ENCODE measurements at places on chromosomes 7 and 10. TPM values are rescaled to one million over a fixed set of nuclear protein-coding genes. Genes with fewer than 3 reads are reported as not detected.
A peak's percentile ranks its signal among the peaks of the same experiment; 100 is the strongest.

Gene HEPACAM2
- not detected for total RNA-seq

- H3K27me3 ChIP-seq, result no peaks in the 10 kb centered on the region
- H3K27ac ChIP-seq, result no peak overlapping the region
- peaks cover 2% of the 10 kb centered on the region for H3K4me1 ChIP-seq
- no peak overlapping the region for H3K4me3 ChIP-seq
These were observed 42.7 kb downstream of the ZNF438 start for GRCh38 chr10:30988831-30989435.

DNA sequence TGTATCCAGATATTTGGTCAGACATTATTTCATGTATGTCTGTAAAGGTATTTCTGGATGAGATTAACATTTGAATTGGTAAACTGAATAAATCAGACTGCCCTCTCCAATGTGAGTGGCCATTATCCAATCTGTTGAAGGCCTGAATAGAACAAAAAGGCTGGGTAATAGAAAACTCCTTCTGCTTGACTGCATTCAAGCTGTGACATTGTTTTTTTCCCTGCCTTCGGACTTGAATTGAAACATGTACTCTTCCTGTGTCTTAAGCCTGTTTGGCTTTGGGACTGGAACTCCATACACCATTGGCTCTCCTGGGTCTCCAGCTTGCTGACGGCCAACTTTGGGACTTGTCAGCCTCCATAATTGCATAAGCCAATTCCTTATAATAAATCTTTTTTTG is 36.0 kb upstream of the ARHGAP21 start:
- H3K36me3 ChIP-seq, result no peaks in the 10 kb centered on the region
- peaks cover 5% of the 10 kb centered on the region for H3K4me1 ChIP-seq
- H3K27me3 ChIP-seq, result no peaks in the 10 kb centered on the region
- no peak overlapping the region for H3K4me3 ChIP-seq
- no peak for DNase-seq

- peaks cover 10% of the 10 kb centered on the region for H3K36me3 ChIP-seq
- no peak for DNase-seq
- peaks cover 4% of the 10 kb centered on the region for H3K4me1 ChIP-seq
- no peak overlapping the region for H3K27ac ChIP-seq
These were observed 39.0 kb downstream of the ZNF438 start for GRCh38 chr10:30992681-30993080.

DNA sequence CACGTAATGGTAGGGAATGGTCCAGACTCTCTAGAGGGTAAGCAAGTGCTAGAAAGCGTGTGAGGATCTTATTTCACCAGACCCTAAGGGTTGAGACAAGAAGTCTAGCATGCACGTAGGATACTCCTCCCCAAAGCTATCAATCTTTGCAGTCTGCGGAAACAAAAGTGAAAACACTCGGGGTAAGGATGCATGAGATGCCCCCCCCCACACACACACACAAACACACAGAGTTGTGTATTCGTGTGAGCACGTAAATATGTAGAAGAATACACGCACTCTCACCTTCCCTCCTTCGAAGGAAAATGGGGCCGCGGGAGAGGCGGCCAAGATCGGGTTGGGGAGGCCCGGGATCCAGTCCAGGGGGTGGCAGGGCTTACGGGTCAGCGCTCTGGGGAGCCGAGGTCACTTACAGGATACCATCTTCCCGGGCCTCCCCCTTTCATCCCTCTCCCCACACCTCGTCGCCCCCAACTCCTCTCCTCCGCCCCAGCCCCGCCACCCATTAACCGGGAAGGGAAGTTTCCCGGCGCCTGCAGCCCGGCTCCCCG is 455 bp downstream of the CUL2 start:
- H3K27ac ChIP-seq, result peak overlapping the region; percentile 93
- peak; percentile 45 for DNase-seq
- no peaks in the 10 kb centered on the region for H3K27me3 ChIP-seq

DNA sequence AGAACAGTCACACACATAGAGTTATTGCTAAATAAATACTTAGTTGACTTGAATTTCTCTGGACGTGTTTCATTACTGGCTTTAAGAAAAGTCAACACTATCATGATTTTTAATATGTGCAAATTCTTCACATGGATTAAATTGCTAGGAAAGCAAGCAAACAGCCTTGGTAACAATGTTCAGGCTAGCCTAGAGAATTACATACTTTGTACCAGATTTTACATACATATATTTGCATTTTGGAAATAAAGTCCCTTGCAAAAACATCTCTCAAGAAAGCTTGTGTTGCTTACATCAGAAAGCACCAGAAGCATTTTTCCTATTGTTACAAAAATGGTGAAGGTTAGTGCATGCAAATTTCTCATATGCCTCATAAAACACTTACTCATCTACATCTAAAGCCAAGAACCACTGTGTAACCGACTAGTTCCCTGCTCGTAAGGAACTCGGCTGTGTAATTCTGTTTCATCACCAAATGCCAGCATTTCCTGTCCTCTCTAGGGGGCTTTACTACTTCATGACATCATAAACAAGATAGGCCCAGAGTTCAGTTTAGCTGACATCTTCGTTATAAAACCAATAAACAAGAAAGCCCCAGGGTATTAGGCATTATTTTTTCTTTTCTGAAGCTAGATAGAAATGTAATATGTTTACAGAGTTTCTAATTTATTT is 87.8 kb downstream of the CFAP58 start:
- H3K27ac ChIP-seq, result no peak overlapping the region
- H3K27me3 ChIP-seq, result peaks cover 4% of the 10 kb centered on the region
- no peak for DNase-seq
- no peaks in the 10 kb centered on the region for H3K36me3 ChIP-seq
- H3K4me1 ChIP-seq, result no peaks in the 10 kb centered on the region

GRCh38 chr10:49465736-49466135 is 69.8 kb upstream of the DRGX start:
- H3K27me3 ChIP-seq, result no peaks in the 10 kb centered on the region
- H3K27ac ChIP-seq, result no peak overlapping the region
- no peak for DNase-seq
- H3K36me3 ChIP-seq, result peaks cover 32% of the 10 kb centered on the region
- H3K4me1 ChIP-seq, result no peaks in the 10 kb centered on the region

Measured in activated CD4-positive, alpha-beta T cell treated with anti-CD3 and anti-CD28 coated beads, Interleukin-2, amount 10 ng/mL, durations not matched to agents 7 days and 5 days (primary cell).